SK-N-DZ (cell line): ENCODE measurements at places on chromosomes 7 and 10.

GRCh38 chr10:123451618-123452245 is 214.4 kb upstream of the GPR26 start:
- peak; percentile 48 for DNase-seq

DNA sequence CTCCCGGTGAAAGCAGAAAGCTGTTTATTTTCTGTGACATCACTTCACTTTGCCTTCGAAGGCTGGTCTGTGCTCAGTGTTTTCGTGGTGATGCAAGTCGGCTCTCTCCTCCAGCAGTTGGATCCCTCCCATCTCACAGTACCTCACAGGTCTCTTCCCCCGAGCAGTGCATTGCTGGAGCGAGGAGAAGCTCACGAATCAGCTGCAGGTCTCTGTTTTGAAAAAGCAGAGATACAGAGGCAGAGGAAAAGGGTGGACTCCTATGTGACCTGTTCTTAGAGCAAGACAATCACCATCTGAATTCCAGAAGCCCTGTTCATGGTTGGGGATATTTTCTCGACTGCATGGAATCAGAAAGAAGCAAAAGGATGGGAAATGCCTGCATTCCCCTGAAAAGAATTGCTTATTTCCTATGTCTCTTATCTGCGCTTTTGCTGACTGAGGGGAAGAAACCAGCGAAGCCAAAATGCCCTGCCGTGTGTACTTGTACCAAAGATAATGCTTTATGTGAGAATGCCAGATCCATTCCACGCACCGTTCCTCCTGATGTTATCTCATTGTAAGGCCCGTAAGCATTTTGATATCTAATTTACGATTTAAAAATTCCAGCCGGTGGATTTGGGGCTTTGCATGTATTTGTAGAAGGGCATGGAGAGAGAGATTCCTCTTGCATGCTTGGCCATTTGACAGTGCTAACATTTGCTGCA is at the start of gene LGI1:
TSS of gene LGI1 (plus strand) at position 136 of the 707 bp plus-strand sequence. CDS start at position 345, 209 bp downstream.
- peak; percentile 20 for DNase-seq

DNA sequence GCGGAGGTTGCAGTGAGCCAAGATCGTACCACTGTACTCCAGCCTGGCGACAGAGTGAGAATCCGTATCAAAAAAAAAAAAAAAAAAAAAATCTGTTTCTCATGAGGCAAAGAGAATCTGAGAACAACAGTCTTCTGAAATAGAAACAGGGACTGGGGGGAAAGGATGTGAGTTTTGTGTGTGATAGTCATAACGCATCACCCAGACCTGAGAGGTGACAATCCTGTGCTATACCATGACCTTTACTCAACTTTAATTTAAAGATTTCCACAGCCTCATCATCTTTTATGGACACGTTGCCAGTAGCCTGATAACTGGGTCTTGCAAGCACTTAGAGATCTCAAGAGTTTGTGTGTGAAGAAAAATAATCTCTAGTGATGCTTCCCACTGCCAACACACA is 2.3 kb downstream of the ATXN7L1 start:
- DNase-seq, result no peak

DNA sequence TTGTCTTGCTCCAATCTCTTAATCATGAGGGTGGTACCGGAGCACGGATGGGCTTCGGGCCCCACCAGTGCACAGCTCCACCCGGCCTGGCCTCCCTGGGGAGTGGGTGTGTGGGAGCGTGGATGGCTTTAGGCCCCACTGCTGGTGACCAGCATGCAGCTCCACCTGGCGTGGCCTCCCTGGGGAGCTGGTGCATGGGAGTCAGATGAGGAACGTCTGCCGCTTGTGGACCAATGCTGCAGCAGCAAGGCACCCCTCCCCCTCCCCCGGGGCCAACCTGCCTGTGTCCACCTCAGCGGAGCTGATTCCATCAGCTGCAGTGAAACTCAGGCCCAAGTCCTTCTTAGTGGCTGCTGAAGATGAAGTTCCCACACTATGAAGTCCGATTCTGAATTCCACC is 511.4 kb downstream of the PTPRN2 start:
- no peak for DNase-seq

DNA sequence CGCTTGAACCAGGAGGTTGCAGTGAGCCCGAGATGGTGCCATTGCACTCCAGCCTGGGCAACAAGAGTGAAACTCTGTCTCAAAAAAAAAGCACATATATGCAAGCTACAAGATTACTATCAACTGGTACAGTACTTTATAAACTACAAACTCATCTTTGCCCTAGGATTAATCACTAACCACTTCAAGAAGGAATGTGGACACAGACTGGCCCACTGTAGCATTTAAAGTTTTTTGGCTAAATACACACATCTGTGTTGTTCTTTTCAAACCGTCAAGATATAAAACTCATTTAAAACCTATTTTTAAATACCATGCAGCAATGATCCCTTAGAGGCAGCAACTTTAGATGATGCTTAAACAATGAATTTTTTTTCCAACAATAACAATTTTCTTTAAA is 205.4 kb downstream of the IMMP2L start:
- no peak for DNase-seq

- no peak for DNase-seq
Observed at GRCh38 chr10:86368046-86368445, 1.5 kb upstream of the GRID1 start.
